Activated T-helper 1 cell treated with anti-CD3 and anti-CD28 coated beads, Interleukin-2, amount 50 U/mL, for 16 hours (primary cell): ENCODE measurements at places on chromosomes 1 and 21.

DNA sequence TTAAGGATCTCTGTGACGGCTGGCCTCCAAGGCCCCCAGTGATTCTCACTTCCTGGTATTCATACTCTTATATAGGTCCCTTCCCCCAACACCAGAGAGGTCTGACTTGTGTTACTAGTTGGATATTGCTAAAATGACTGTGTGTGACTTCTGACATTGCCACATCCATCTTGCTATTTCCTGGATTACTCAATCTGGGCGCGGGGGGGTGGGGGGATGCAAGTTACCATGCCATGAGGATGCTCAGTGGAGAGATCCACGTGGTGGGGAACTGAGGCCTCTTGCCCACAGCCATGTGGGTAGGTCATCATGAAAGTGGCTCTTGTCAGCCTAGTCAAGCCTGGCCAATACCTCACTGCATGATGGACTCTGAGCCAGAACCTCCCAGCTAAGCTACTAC lies 117.0 kb downstream of the UBE2U start:
- DNase-seq: no peak

- DNase-seq: no peak
Observed at GRCh38 chr1:196407358-196408051, 200.7 kb downstream of the KCNT2 start.

DNA sequence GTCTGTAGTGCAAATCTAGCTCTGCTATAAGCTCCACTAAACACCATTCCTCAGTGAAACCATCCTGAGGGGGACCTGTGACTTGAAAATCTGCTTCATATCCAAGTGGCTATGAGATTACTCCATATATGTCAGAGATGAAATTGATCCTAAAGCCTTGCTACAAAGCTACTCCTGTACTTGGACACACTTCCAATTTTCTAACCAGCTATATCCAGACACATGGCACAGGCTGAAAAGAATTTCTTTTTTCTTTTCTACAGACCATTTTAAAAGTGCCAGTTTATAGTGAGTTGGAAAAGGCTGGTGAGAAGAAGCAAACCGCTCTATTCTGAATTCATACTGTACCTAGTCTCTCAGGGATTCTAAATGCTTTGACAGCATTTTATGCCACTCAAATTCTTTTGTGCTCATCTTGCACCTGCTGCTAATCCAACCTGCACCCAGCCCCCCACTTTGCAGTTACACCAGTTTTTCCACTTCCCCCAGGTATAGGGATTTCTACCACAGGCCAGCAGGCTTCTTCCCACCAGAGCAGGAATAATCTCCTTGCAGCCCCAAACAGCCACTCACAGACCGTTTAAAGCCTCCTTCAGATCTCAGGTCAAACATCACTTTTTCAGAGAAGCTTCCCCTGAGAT lies 112.5 kb downstream of the RERE start:
- no peak for DNase-seq

DNA sequence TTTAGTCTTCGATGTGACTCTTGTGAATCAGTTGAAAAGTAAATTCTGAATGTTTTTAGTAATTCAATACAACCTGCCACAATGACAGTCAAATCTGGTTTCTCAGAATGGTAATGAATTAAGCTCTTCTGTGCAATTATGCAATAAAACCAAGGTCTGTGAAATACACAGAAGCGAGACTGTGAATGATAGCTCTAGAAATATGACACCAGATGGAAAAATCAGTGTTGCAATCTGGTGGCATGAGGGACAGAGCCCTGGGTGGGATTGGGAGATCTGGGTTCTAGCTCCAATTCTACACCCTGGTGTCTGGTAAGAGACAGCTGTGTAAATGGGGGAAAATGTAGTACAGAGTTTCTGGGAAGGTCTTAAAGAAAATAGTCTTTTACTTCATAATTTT lies 586.4 kb upstream of the ZRANB2 start:
- DNase-seq: no peak

DNA sequence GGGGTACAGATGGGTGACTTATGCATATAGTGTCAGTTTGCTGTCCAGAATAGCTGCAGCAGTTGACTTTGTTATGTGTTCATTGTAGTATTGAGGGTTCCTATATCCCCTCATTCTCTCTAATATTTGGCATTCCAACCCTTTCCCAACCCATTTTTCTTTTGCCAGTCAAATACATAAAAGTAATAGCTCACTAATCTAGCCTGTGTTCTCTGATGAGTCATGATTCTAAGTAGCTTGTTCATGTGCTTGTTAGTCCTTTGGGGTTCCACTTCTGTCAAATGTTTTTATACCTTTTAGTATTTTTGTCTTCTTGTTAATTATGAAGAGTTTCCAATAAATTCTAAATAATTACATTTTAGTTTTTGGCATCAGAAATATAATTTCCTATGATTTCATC lies 99.2 kb upstream of the MROH9 start:
- no peak for DNase-seq

DNA sequence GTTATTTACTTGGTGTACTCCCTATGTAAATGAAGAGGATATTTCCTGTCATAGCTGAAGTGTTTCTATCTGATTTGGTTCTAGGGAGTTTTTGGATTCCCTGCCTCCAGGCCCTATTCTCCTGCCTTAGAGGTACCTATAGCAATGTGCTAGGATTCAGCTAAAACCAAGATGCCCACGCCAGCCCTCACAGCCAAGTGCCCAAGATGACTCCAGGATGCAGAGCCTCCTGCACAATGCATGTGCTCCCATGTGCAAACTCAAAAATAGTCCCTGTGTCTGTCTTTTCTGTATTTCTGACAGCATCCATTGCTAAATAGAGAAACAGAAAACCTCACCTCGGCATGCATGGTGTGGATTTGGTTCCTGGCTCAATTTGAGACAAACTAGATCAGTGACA lies 887 bp upstream of the TARBP1 start:
- DNase-seq: no peak

DNA sequence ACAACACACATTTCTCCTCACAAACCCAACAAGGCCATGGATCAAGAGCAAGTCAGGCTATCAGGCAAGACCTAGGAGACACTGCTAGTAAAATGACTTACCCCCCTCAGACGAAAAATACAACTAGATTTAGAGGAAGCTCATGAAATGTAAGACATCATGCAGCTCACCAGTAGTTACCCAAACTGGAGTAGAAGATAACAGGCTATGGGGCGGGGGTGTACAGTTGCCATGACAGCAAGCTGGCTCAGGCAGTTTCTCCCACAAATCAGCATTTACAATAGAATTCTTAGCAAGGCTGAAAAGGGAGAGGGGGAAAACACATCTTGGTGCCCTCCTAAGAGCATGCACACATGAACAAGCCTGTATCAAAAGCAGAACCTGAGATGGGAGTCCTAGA lies 13.9 kb downstream of the TPM3 start:
- no peak for DNase-seq

DNA sequence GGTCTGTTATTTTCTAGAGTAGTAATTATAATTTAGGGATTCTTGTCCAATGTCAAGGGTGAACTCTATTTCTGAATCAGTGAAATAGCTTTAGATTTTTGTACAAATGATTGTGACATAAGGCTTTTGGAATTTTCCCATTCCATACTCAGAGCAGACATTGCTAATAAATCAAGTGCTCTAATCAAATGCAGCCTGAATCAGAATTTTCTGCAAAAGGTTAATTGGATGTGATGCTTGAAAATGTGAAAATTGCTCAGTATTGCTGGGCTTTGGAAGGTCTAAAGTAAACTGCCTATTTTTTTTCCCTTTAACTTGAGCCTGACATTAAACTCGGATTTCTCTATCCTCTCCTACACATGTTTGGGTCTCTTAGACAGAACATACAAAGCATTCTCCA lies 23.2 kb downstream of the SGIP1 start:
- DNase-seq: no peak

GRCh38 chr1:204600968-204601367 lies 84.6 kb downstream of the LRRN2 start:
- no peak for DNase-seq

- no peak for DNase-seq
Observed at GRCh38 chr1:36080801-36081200, 3.1 kb upstream of the TEKT2 start.

GRCh38 chr1:56024155-56024554 lies 555.2 kb downstream of the PLPP3 start:
- no peak for DNase-seq

DNA sequence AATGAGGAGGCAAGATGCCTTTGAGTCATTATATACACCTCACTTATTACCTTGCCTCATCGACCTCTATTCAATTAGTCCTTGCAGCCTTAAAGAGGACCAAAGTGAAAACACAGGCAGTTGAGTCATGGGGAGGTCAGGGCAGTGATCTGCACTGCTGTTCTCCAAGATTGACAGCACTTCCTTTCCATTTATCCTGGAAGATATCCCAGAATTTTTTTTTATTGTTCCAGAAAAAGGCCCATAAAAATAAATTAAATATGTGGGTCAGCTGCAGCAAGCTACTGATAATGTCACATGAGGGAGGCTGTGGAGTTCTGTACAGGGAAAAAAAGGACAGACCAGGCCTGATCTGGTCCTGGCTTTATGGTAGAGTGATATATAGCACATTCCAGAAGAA lies 33.2 kb upstream of the CDC42BPA start:
- no peak for DNase-seq

- DNase-seq: no peak
Observed at GRCh38 chr1:152089014-152089674, at the start of gene TCHHL1. TSS of gene TCHHL1 (minus strand) at chr1:152089064. CDS start at chr1:152088143, 921 bp downstream.

DNA sequence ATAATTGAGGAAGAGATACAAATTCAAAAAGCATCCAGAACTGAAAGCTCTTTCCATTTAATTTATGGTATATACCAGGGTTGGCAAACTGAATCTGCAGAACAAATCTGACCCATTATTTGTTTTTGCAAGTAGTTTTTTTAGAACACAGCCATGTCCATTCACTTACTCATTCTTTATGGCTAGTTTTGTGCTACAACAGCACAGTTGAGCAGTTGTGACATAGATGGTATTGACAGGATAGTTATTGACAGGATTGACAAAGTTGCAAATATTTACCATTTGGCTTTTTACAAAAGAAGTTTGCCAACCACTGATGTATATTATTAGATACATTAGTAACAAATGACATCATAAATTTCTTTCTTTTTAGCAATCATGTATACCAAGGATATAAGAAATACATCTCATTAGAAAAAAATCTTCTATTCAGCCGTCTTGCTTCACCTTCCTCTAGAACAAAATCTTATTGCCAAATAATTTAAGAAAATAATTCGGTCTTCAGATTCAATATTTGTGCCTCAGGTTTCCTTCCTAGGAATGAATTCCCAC lies 9.4 kb downstream of the ADAMTS1 start:
- DNase-seq: no peak

GRCh38 chr1:235253219-235253962 lies 74.6 kb downstream of the ARID4B start:
- peak; percentile 24 for DNase-seq

DNA sequence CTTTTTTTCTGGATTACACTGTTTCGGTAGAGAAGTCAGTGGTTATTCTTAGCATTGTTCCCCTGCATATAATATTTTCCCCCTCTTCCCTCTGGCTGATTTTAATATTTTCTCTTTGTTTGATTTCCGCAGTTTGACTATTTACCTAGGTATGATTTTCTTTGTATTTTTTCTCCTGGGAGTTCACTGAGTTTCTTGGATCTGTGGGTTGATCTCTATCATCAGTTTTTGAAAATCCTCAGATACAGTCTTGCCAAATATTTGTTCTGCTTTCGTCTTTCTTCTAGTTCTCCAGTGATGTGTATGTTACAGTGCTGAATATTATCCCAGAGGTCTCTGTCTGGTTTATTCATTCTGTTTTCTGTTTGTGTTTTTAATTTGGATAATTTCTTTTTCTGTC lies 136.4 kb downstream of the DYRK1A start:
- DNase-seq: no peak

DNA sequence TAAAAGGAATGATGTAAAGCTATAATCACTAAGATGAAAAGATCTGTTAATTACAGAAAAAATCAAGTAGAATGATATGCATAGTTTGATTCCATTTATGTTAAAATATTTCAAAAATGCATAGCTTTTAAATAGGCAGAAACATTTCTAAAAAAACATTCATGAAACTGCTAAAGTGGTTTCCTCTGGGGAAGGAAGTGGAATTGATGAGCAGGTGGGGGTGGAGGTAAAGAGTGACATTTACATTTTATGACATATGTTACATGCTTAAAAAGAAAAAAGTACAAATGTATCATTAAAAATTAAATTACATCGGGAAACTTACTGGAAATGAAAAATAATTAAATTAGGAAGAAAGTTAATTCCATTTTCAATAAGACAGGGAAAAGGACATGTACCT lies 42.8 kb upstream of the JAK1 start:
- no peak for DNase-seq

GRCh38 chr1:88296227-88296626 lies 387.8 kb upstream of the PKN2 start:
- no peak for DNase-seq

DNA sequence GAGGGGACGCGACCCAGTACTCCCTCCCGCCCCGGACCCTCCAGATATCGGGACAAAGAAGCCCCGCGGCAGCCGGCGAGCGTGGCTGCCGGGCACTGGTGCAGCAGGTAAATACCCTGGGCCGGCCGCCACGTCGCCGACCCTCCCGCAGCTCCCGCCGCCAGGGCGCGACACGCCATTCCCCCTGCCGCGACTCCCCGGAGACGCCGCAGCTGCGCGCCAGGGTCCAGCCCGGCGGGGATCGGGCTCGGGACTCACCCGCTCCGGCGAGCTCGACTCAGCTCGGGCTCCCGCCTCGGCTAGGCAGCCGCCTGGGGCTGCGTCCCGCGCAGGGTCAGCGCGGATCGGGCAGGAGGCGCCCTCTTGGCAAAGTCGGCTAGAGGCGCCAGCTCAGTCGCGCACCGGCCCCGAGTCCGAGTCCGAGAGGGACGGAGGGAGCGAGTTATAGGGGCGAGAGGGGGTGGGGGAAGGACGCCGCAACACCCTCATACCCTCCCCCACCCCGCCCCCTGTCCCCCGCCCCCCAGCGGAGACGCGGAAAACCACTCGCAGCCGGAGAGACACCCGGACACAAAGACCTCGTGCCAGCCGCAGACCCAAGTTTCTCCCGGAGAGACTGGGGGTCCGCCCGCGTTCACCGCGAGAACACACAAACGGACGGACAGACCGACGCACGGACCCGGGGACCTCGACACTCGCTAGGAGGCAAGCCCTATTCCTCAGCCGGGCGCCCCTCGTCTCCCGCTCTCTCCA lies 985 bp downstream of the SYT6 start:
- DNase-seq: no peak

- no peak for DNase-seq
Observed at GRCh38 chr1:94925561-94926125, 1.3 kb downstream of the CNN3 start.
